ENCODE measurements at places on chromosomes 1 and 21.
A peak's percentile ranks its signal among the peaks of the same experiment; 100 is the strongest.

DNA sequence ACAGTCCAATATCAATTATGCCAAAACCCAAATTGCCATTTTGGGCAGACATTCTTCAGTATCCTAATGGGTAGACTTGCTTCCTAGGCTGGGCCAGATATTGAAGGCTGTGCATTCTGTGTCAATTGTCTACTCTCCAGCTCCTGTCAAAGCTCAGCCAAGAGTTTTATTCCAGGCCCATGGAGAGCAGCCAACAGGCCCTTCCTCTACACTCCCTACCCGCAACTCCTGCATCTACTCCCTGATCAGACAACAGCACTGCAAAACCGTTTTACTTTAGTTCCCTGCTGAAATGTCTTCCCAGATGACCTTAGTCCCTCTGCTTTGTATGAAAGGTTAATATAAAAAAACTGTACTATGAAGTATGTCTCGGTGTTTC lies 6.6 kb upstream of the ADORA3 start:
- no peak for DNase-seq

GRCh38 chr1:46687921-46688509 lies 16.4 kb downstream of the TEX38 start:
- no peak for DNase-seq

- DNase-seq: no peak
Measured at GRCh38 chr1:85149805-85150204, 51.0 kb downstream of the SYDE2 start.

DNA sequence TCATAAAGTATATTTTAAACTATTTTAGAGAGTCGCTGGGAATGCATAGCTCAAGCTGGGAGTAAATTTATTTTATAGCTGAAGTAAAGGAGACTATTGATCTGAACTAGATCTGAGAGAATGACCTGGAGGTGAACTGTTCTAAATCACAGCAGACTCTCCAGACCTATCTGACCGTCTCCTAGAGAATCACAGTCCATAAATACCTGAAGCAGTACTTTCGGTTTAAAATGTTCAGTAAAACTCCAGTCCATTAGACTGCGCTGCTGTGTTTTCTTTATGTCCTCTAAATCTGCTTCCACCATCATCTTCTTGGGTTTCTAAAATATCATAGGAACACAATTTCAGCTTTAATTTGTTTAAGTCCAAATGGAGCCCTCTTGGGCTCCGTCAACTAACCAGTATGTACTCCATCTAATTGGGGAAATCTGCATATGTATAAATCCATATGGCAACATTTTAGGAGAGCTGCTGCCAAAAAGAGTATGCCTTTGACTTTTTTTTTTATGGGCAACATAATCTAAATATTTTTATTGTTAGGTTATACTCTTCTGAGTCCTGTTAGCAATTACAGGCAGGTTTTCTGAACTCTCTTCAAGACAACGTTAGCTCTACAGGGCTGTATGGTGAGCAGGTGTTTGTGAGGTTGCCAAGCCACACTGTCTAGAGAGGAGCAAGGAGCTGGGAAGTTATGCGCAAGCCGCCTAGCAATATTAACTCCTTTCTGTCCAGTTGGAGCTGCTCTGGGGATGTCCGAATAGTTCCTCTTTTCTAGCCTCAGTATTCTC lies 111.2 kb downstream of the SPAG17 start:
- no peak for DNase-seq

- no peak for DNase-seq
Measured at GRCh38 chr1:179187043-179187442, 42.4 kb downstream of the ABL2 start.

DNA sequence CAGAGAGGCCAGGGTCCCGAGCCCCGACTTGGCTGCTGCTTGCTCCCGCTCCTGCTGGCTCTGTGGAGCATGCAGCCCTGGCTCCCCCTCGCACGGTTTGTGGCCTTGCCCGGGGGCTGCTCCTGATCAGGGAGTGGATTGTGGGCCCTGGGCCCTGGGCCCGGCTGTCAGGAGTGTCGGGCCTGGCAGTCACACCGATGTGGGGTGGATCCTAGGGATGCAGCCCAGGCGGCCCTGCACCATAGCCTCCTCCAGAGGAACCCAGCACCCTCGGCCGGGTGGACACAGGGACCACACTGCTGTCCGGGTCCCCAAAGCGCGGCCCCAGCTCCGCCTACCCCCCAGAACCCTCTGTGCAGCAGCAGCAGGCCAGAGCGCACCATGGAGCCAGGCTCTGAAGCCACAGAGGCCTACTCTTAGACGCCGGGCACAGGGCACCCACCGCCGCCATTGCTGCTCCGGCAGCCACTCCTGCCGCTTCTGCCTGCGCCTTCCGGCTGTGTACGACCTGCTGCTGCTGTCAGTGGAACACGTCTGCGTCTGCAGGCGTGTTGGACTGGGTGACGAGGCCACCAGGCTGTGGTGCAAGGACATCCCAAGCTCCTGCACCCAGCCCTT lies 9.4 kb downstream of the SLX9 start:
- DNase-seq: no peak

DNA sequence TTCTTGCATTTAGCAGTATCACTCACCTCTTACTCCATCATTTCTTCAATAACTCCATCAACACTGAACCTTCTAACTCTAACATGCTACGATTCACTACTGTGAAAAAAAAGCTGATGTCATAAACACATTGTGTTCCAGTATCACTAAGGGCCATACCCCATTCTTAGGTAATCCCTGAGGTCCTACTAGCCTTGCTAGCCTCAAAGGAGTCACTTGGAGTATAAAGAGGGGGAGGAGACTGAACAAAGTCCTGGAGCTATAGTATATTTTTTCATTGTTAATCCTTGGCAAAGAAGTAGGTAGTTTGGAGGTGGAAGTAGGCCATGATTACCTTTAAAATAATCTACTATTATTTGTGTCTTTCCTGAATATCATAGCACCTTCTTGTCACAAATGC lies at the start of gene SLC44A5:
TSS of gene SLC44A5 (minus strand) at position 101 of the 400 bp plus-strand sequence. CDS start 69,667 bp downstream, outside the sequence.
- DNase-seq: no peak

- no peak for DNase-seq
Measured at GRCh38 chr1:165563551-165563950, 19.8 kb downstream of the LRRC52 start.

GRCh38 chr1:239951511-239952140 lies 140.1 kb upstream of the FMN2 start:
- peak; percentile 14 for DNase-seq

- DNase-seq: no peak
Measured at GRCh38 chr1:214241060-214241459, 39.9 kb upstream of the SMYD2 start.

GRCh38 chr1:118084400-118084799 lies 100.6 kb downstream of the SPAG17 start:
- no peak for DNase-seq

DNA sequence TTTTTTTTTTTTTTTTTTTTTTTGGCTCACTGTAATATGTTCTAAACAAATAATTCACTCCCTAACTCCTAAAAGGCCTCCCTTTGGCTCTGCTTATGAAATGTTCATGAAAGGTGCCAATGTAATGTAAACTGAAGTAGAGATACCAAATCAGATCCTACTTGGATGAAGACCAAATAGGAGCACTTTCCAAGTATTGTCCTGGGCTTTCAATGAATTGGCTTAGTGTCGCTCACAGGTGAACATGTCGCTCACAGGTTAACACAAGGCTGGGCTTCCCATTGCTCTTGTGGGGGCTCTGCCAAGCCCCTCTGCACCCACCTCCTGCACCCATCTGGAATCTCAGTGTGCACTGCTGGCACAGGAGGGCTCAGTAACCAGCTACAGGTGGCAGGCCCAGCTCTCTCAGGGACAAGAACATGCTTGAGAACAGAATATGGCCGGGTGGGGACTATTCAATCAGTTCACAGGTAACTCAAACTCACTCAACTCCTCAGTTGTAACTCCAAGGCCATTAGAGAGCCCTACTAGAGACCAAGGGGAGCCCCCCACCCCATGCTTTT lies 10.6 kb upstream of the CD58 start:
- no peak for DNase-seq

DNA sequence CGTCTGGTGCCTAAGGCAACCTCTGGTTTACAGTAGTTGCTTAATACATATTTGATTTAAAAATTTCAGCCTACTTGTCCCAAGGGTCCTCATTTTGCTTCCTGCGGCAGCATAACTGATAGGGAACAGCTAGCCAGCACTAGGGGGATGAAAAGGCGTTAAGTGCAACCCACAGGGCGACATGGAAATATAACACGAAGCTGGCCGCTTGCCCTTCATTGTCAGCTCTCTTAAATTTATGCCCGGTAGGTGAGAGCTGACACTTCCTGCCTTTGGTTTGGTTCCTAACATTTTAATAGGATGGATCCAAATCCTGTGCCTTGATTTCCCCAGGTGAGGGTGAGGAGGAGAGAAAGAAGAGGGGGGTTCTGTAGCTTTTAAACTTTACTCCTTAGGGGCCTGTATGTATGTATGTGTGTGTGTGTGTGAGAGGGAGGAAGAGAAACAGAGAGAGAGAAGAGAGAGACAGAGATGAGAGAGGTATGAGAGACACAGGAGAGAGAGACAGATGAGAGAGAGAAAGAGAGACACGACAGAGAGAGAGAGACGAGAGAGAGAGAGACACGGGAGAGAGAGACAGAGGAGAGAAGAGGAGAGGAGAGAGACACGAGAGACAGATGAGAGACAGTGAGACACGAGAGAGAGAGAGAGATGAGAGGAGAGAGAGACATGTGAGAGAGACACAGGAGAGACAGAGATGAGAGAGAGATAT lies 938 bp upstream of the ACTN2 start:
- no peak for DNase-seq

- no peak for DNase-seq
Measured at GRCh38 chr1:145751491-145752037, 32.3 kb downstream of the CD160 start.

DNA sequence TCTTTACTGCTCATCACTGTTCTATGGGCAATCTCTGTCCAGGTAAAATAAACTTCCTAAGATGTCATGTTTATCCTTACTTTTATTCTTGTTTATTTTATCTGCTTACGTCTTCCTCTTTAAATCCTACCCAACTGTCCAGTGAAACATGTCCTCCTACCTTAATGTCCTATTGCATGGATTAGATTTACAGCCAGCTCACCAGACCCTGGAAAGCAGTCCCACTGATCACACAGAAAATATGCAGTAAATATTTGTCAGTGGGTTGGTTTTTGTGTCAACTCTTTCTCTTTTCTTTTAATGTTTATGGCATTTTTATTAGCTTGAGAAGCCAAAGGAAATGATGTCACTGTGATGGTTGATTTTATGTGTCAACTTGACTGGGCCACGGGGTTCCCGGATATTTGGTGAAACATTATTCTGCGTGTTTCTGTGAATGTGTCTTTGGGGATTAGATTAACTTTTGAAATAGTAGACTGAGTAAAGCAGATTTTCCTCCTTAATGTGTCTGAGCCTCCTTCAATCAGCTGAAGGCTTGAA lies 258.3 kb downstream of the SRGAP2C start:
- DNase-seq: no peak

GRCh38 chr1:40781608-40781971 lies 2.0 kb upstream of the KCNQ4 start:
- DNase-seq: no peak

DNA sequence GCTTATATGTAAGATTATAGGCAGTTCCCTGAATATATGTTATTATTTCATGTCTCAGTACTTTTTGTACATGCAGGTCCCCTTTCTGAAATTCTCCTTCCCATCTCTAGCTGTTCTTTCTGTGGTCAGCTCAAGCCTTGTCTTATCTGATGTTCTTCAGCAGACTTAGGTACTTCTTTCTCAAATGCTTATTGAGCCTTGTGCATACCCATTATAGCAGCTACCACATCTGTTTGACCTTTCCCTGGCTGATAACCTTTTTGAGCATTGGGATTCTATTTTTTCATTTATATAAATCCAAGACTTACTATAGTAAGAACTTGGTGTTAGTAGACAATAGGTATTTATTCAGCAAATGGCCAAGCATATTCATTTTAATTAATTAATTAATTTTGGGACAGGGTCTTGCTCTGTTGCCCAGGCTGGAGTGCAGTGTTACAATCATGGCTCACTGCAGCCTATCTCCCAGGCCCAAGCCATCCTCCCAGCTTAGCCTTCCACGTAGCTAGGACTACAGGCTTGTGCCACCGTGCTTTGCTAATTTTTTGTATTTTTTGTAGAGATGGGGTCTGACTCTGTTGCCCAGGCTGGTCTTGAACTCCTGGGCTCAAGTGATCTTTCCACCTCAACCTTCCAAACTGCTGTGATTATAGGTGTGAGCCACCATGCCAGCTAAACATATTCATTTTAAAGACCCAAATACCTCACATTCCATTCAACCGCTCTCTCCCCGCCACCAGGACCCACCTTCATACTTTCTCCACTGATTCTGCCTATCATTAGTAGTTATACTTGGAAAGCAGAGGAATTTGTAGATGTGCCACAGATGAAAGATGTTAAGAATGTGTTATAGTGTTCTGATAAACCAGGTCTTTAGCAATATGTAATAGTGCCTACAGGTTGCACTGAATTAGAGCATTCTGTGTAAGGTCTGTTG lies 16.7 kb downstream of the TIPRL start:
- no peak for DNase-seq

DNA sequence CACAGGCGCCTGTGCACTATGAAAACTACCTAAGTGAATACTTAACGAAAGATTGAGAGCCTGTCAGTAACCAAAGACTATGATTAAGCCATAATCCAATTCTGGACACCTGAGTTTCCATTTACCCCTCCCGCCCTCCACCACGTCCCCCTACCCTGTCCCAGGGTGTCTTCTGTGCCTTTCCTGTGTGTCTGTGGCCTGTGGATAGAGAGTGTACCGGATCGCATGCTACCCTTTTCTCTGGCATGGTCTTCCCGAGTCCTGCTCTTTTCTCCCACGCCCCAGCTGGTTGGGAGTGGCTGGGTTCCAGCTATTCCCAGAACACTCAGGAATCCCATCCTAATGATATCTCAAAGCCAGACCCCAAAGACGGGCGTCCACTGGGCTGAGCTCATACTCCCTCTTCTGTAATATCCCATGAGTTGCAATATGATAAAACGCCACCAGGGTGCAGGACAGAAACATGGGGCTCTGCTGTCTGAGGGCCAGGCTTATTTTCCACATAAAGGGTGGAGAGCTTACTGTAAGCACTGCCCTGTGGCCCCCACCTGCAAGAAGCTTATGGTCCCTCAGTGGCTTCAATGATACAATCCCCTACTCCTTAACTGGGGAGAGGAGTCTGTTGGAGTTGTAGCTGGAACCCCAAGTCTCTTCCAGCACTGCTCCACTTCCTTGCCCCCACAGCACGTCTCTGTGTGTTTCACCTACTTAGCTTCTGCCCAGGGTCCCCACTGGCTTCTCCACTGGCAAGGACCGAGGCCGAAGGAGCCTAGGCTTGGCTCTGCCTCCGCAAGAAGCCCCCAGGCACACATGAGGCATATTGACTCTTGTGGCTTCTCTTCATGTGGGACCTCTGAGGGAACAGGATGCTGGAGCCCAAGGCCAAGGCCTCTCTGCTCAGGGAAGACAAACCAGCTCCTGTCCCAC lies 17.6 kb upstream of the ALX3 start:
- DNase-seq: no peak

- DNase-seq: no peak
Measured at GRCh38 chr1:163761898-163762297, 440.1 kb downstream of the NUF2 start.

GRCh38 chr1:1060281-1061000 lies 13.7 kb downstream of the RNF223 start:
- no peak for DNase-seq

Measured in T follicular helper cell (primary cell).